Cortex of kidney (tissue), 1 donor: ENCODE measurements at places on chromosomes 11 and 22.

DNA sequence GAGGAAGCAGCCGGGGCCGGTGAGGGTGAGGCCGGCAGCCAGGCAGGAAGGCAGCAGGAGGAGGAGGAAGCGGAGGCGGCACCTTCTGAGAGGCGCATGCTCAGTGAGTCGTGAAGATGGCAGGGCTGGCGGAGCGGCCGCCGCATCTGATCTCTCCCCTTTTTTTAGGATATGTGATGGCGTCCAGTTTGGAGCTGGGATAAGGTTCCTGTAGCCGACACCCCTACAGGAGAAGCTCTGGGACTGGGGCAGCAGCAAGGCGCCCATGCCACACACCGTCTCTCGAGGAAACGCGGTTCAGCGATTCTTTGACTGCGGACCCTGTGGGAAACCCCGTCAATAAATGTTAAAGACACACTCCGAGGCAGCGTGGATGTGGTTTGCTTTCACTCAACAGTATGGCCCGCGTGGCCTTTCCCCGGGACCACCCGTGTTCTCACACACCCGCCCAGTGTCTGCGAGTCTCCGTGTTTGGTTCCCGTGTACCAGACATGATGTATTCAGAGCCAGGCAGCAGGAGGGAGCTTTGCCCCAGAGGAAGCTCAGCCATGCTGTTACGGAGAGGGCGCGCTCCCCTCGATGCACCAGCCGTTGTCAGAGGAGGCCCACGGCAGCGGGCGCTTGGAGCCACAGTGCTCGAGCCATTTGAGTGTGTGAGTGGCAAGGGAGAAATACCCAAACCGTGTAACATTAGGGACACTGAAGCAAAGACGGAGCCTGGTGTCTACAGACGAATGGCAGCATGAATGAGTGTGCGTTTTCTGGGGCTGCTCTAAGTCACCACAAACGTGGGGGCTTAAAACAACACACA lies 27.7 kb upstream of the PARVB start:
- no peak for DNase-seq

GRCh38 chr11:61037441-61038093 lies 64.7 kb upstream of the CD5 start:
- DNase-seq, result no peak

DNA sequence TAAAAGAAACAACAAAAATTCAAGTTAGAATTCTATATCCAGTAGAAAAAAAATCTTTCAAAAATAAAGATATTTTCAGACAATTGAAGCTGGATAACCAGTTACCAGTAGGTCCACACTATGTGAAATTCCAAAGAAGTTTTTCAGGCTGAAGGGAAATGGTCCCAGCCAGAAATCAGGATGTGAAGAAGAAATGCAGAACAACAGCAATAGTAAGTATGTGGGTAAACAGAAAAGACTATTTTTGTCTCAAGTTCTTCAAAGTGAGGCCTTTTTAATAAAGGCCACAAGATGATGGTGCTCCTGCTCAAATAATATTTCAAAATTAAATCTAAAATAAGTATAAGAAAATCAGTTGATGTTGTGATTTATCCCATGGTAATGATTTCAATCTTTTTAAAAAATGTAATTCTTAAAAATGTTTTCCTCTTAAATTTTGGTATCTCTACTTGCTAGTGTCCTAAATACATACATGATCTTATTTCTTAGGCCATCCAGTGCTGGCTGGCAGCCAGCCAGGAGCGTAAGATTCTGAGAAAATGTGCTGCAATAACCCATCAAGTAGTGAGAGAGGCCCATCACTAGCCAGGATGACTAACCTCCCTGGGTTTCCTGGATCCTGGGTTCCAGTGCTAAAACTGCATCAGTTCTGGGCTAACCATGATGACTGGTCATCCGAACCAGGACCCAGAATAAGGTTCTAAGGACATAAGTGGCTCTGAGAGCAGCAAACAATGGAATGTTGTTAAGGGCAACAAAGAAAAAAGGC lies 15.6 kb upstream of the UCP3 start:
- DNase-seq, result no peak

- no peak for DNase-seq
Measured at GRCh38 chr11:114942207-114942606, 263.9 kb downstream of the NXPE2 start.

- no peak for DNase-seq
Measured at GRCh38 chr11:134764367-134764766, 352.3 kb upstream of the B3GAT1 start.

DNA sequence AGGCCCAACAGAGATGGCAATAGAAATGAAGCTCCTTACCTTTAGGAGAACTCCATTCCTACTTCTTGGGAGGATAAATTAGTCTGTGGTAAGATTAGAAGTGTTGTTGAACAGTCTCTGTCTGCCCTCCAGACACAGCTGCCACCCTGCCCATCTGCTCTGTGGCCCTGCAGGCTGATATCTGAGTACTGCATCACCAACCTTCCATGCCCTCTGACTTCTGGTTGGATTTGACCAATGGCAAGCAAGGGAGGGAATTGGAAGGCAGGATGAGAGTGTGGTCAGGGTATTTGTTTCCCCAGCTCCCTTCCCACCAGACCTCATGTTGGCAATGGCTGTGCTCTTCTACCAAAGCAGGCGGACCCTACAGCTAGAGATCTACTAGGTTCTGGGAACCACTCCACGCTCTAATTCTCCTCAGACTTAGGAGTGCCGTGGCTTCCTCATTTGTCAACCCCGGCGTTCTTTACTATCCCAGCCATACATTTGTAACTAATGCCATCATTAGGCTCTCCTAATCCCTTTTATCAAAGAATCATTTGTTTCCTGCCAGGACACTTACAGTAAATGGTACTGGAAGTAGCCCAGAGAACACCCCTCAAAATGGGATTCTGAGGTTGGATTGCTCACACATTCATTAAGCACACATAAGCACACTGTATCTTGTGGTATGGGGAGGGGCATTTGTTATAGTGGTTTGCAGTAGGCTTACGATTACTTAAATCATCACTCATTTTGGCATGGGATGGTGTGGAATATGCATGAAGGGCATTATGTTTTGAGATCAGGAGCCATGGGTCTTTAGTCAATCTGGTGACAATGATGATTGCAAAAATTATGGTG lies 35.4 kb upstream of the CD44 start:
- no peak for DNase-seq

DNA sequence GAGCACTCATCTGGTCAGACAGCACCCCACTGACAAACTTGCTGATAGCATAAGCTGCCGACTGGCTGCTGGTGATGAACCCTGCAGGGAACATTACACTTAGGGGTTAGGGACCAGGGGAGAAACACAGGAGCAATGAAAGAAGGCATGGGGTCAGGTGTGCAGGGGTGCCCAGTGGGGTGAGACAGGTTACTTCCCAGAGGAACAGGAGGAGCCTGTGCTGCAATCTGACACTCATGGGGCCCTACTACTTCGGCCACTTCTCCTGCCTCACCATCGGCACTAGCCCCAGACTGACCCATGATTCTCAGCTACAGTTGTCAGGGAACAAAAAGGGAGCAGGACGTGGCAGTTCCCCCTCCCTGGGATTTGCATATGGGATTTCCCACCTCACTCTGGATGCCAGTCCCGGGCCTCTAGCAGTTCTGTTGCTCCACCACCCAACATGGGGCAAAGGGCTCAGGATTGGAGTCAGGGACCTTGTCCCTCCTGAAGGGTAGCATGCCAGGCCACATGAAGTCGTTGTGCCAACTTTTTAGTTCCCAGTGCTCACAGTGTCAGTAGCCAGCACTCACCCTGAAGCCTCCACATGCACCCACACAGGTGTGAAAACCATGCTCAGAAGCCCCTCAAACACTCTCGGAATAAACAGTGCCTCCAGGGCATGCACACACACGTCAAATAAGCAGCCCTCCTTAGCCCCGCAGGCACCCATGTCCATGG lies 2.2 kb downstream of the SLC37A4 start:
- no peak for DNase-seq

DNA sequence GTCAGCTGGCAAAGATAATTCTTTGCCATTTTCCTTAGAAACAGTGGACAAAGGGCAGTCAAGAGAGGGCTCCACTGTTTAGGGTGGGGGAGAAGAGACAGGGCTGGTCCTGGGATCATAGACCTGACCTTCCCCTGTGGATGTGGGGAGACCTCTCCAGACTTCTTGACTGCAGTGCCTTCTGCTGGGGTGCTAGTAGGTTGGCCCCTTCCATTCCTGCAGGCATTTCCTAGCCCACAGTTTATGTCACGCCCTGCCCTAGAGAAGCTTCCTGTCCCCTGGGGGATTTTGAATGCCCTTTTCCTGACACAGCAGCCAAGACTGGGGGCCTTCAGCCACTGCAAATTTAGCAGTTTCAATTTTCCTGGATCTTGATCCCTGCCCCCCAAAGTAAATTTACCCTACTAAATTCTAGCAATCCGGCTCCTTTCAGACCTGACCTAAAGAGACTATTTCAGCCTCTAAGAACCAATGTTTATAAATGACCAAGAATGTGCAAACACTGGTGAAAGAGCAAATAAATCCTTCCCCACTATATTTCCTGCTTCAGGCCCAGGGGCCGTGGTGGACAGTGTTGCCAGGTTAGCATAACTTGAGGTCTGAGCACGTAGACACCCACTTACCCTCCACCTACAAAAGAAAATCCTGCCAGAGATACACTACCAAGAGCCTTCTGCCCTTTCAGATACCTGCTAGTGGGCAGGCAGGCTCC lies 58.4 kb downstream of the PPFIBP2 start:
- DNase-seq, result no peak
